Lower leg skin (tissue), 4 donors: ENCODE measurements at places on chromosomes 12 and 14.

GRCh38 chr12:89700191-89700810, 8.3 kb downstream of the ATP2B1 start:
- no peak for DNase-seq

GRCh38 chr12:72272091-72272661, at the start of gene TRHDE:
TRHDE (plus strand) TSS chr12:72272370; CDS start chr12:72272644, 274 bp downstream.
- DNase-seq, result no peak

- no peak for DNase-seq
These were observed 60.1 kb upstream of the EIF5 start for GRCh38 chr14:103273745-103274615.

GRCh38 chr12:131375972-131376345, 334.9 kb upstream of the SFSWAP start:
- DNase-seq, result no peak

DNA sequence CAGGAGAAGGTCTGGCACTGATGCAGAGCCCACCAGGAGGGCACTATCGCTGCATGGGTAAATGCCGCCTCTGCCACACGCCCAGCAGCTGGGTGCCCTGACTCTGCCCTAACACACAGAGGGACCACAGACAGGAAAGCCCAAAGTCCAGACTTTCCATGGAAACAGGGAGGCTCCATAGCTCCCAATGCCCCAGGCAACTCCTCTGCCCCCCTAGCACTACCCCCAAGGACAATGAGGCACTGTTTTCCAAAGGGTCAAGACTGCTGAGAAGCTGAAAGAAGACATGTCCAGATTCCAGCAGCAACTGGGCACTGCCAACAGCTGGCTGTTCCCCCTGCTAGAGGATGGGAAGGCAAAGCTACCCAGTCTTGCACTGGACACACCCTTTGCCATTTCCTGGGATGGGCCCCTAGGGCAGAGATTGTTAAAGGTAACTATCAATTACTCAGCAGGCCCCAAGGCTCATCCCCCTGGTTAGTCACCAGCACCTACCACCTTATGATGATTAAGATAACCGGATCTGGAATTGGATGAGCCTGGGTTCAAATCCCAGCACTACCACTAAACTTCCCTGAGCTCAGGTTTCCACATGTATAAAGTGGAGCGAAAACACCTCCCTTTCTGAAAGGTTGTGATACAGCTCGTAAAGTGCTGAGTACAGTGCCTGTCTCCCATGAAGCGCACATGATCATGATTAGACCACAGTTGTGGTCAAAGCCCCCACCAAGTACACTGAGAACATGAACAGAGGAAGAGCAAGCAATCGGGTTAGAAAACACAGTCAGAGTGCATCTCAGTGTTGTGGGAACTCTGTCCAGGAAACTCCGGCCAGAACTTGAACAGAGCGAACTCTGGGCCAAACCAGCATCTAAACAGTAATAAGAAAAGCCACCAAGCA, 3.3 kb downstream of the PXN start:
- DNase-seq, result peak; percentile 71

GRCh38 chr12:82426586-82426985, 68.3 kb downstream of the METTL25 start:
- no peak for DNase-seq

DNA sequence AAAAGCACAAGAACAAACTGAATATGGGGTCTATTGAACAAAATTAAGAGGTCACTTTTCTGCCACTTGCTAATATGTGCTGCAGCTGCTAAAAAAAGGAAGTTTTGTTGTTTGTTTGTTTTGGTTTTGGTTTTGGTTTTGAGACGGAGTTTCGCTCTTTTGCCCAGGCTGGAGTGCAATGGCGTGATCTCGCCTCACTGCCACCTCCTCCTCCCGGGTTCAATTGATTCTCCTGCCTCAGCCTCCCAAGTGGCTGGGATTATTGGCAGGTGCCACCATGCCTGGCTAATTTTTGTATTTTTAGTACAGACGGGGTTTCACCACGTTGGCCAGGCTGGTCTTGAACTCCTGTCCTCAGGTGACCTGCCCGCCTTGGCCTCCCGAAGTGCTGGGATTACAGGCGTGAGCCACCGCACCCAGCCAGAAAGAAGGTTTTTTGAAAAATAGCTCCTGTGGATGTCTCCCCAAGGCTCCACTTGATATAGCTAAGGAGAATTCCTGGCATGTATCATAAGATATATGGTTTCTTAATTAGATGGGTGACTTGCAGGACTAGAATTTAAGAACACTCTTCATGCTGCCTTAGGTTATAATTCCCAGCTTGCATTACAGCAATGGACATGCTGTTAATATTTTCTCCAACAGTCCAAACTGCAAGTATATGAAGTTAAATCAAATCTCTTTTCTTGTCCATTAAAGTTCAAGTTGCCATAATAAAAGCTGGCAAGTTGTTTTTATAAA, 237.6 kb upstream of the AMIGO2 start:
- no peak for DNase-seq

GRCh38 chr14:26820138-26820537, 222.3 kb upstream of the NOVA1 start:
- no peak for DNase-seq

DNA sequence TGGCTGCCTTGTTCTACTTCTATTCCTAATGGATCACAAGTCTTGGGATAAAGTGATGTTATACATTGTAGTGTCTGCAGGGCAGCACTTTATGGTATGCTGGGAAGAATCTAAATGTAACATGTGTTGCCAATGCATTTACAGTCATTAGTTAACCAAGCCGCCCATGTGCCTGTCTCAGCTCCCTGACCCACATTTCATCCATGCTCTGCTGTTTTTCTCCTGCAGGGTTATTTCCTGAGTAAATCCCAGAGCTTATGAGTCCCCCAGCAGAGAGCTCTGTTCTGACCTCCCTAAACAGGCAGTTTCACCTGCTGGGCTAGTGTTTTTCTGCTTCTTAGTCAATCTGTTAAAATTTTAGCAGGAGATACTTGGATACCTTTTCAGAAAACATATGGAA, 4.4 kb upstream of the TMTC2 start:
- no peak for DNase-seq

DNA sequence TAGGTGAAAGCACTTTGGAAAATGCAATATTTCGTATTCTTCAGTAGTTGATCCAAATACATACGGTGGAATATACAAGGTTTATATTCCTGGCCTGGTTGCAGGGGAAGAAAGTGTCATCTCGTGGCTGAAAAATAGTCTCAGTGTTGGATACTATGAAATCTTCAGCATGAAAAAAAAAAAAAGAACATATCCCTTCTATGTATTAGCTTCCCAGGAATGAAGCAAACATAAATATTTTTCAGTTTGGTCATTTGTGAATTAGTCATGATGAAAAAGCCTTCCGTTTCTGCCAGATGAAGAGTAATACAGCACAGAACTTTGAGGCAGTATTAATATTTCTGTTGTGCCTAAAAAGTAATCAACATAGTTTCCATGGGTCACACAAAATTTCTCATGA, 36.7 kb downstream of the FLRT2 start:
- no peak for DNase-seq

- no peak for DNase-seq
These were observed 164.7 kb upstream of the TBX3 start for GRCh38 chr12:114848666-114849065.

DNA sequence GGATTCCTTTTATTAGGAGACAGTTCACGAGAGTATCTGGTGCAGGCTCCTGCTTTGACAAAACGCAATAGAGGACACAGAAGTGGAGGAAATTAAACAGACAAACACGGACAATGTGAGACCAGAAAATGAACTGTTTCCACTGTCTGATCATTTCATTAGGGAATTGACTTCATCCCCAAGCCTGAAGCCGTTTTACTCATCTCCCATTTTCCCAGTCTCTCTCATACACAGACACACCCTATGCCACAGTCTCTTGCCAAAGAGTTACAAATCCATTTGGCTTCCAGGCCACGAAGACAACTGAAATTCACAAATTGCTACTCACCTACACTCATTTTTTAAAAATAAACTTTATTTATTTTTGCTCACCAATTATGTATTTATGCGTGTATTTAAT, 1087.8 kb upstream of the TMEM132C start:
- peak; percentile 30 for DNase-seq

DNA sequence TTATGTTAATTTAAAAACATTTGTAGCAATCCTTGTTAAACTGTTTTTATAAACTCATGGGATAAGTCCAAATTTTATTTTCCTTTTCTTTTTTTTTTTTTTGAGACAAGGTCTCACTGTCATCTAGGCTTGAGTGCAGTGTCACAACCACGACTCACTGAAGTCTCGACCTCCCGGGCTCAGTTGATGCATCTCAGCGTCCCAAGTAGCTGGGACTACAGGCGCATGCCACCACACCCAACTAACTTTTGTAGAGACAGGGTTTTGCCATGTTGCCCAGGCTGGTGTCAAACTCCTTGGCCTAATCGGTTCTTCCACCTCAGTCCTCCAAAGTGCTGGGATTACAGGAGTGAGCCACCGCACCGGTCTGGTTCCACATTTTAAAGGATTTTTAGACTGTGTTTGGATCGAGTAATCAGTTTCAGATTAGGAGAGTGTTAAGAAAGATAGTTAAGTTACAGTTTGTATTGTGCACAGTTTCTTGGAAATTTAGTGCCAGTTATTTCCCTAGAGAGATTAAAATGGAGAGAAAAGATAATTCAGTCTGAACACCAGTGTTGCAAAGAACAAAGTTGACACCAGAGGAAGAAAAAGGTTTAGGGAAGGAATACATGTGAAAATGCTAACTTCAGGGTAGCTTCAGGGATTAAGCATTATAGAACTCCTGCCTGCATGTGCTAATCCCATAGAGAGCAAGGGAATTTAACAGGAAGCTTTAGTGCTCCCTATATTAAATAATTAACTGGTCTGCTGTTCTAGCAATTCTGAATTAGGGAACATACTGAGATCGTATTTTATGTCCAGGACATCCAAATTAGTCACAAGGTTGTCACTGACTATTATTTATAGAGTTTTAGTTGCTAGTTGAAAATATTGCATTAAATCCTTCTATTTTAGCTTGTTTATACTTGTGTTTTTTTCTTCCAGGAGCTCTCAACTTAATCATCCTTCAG, 10.1 kb downstream of the RAP1B start:
- DNase-seq, result no peak

- no peak for DNase-seq
These were observed 43.9 kb downstream of the NINJ2 start for GRCh38 chr12:619346-619745.

DNA sequence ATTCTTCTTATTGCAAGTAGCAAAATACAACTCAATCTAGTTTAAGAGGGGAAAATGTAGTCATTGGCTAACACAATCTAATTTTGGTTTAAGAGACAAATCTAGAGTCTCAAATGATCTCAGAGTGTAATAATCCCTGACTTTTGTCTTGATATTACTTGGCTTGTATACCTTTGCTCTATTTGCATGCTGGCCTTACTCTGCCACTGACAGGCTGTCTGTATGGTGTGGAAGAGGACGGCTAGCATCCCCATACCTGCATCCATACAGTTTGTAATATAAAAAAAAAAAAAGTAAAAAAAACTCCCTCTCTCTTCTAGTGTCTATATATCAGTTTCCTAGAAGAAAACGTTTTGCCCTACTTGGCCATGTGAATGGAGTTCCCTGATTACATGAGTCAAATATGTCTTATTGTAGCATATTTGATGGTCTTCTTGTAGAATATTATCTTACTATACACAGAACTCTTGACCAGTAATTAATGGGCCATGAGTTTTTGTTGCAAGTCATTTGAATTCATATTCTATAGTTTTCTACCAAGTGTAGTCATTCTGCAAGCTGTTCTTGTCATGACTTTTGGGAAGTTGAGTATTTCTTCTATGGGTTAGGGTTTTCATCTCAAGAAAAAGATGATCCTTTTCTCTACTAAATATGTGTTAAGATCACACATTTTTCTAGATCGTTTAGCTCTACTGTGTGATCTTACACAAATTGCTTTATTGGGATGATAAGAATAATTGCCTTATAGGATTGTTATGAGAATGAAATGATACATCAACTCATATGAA, 8.2 kb downstream of the HIF1A start:
- no peak for DNase-seq

DNA sequence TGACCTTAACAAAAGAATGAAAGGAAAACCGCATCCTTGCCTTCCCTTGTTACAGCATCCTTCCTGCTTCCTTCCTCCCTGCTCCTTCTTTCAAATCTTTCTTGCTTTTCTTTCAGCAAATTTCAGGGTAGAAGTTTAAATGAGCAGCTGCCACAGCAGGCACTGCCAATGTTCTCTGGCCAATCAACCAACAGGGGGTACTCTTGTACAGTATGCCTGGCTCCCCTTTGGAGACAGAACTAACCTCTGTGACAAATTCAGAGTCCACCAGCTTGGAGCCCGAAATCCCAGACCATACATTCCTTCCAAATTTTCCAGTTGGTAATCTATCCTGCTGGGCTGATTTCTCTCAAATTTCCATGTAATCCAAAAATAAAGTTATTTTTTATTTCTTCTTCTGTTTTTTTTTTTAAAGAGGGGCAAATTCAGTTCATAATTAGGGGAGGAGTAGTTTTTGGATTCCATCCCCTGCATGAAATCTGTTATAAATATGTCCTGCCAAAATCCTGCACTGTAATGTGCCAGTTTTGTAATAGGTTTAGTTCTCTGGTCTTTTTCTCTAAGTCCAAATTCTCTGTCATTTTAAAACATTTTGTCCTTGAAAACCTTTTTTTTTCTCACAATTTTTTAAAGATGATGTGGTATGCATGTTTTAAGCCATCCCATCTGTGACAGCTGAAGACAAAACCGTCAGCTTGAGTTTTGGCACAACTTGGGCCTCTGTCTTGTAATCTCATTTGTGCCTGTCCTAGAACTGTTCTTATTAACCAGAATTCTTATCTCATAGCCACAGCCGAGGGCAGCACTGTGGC, 610.0 kb upstream of the LMO3 start:
- DNase-seq, result no peak

GRCh38 chr14:36975834-36976233, 196.6 kb downstream of the SLC25A21 start:
- DNase-seq, result no peak

DNA sequence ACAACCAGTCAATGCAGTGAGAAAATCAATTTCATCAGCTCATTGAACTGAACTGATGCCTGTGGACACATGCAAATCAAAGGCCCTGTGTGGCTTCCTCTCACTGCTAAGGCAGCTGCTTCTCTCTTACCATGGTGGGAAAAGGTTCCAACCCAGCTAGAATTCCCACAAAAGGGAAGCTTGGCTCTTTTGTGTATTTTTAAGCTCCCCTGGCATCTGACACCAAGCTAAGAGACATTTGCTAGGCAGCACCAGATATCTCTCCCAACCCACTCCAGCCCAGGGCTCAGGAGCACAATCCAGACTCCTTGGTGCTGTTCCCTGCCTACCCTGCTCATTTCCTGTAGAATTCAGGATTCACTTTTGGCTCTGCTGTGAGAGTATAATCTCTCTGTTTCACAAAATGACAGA, 129.6 kb downstream of the GXYLT1 start:
- DNase-seq, result no peak

DNA sequence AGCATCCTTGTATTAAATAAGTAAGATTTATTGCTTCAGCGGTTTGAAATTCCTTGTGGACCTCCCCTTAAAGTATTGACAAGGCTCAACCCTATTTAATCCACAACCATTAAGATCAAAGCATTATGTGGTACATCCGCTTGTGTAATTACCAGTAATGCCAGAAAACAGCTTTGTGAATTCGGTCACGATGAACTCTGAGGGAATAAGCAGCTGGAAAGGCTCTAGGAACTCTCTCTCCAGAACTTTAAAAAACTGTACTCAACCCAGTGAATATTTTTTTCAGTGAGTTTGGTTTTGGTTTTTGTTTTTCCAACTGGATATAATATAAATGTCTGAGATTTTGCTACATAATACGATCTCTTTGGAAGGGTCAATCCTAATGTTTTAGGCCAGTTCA, 49.3 kb upstream of the DIO2 start:
- no peak for DNase-seq

GRCh38 chr12:7497661-7498060, 5.9 kb downstream of the CD163 start:
- no peak for DNase-seq
